AG08396 (cell line): ENCODE measurements at places on chromosomes 16 and 17.

- DNase-seq, result peak; percentile 2
Observed at GRCh38 chr17:79648181-79648831, 37.5 kb upstream of the RBFOX3 start.

GRCh38 chr17:77456951-77457548 lies 316.3 kb downstream of the SEC14L1 start:
- DNase-seq, result no peak

DNA sequence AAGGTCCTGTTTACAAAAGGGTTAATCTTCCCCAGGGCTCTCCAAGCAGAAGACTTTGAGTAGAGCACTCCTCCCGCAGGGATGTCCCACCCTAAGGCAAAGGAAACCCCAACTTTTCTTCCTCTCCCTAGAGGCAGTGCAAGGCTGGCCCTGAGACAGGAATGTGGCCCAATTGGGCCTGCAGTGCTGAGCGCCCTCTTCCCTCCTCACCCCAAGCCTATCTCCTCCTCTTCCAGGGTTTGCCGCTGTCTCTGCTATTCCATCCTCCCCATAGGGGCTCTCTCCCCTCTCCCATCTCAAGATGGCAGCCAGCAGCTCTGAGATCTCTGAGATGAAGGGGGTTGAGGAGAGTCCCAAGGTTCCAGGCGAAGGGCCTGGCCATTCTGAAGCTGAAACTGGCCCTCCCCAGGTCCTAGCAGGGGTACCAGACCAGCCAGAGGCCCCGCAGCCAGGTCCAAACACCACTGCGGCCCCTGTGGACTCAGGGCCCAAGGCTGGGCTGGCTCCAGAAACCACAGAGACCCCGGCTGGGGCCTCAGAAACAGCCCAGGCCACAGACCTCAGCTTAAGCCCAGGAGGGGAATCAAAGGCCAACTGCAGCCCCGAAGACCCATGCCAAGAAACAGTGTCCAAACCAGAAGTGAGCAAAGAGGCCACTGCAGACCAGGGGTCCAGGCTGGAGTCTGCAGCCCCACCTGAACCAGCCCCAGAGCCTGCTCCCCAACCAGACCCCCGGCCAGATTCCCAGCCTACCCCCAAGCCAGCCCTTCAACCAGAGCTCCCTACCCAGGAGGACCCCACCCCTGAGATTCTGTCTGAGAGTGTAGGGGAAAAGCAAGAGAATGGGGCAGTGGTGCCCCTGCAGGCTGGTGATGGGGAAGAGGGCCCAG lies 1.0 kb downstream of the PRRT2 start:
- DNase-seq, result no peak

GRCh38 chr16:30715750-30716445 lies 16.9 kb downstream of the SRCAP start:
- DNase-seq, result no peak

DNA sequence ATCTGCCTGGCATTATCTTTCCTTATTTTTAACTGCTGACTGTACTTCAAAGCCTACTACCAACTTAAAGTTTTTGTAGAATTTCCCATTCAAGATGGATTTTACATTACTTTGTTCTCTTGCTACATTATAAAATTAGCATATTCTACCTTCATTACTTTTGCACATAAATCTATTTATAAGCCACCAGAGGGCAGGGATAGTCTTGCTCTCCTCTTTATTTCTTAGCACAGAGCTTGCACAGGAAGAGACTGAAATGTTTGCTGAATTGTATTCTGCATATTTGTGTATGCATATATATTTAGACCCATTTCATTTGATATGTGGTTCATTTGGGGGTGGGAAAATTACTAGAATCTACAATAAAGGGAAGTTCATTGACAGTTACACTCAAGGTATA lies 108.0 kb downstream of the SKAP1 start:
- DNase-seq, result no peak

- DNase-seq, result no peak
Observed at GRCh38 chr17:57705921-57706695, 39.0 kb downstream of the CCDC182 start.

GRCh38 chr16:67024384-67025209 lies 4.4 kb upstream of the CBFB start:
- DNase-seq, result no peak
